ENCODE measurements at places on chromosomes 5 and 9. TPM values are rescaled to one million over a fixed set of nuclear protein-coding genes. Genes with fewer than 3 reads are reported as not detected.

Gene ADAM19
- 9.4 TPM for total RNA-seq

- DNase-seq, result no peak
These were observed 139.7 kb downstream of the CRB2 start for GRCh38 chr9:123495731-123496130.

Gene TPPP
- 5.4 TPM for total RNA-seq

Gene WWC1
- 4.2 TPM for total RNA-seq

Measured in mesenteric fat pad (tissue), 1 donor.